Skeletal muscle cell (primary cell): ENCODE measurements at places on chromosomes 3 and 15.

GRCh38 chr3:86208772-86209171 lies 782.2 kb downstream of the VGLL3 start:
- DNase-seq = no peak

DNA sequence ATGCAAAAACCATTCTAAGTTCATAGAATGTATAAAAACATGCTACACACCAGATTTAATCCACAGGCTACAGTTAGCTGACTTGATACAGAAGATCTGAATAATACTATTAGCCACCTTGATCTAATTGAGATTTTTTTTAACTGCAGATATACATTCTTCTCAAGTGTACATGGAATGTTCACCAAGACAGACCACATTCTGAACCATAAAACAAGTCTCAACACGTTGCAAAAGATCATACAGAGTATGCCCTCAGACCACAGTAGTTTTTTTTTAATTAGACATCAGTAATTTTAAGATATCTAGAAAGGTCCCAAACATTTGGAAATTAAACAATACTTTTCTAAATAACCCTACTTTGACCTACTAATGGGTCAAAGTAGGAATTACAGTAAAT lies 83.3 kb downstream of the FGF7 start:
- no peak for DNase-seq

DNA sequence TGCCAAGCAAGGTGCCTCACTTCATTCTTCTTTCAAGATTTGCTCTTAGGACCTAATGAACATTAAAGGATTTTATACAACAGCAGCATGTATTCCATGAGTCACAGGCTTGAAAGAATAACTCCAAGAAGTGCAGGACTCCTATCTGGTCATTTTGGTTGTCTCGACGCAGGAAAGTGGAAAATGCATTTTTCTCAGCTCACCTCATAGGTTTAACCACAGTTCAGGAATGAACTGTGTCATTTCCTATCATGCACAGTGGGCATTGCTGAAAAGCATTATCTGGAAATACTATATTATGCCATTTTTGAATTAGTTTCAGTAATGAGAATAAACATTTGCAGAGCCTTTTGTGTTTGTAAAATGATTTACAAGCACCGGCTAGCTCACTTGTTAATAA lies 98.7 kb upstream of the BFSP2 start:
- peak; percentile 53 for DNase-seq

GRCh38 chr15:63727542-63727941 lies 106.2 kb downstream of the HERC1 start:
- no peak for DNase-seq

GRCh38 chr15:101043911-101044624 lies 124.9 kb downstream of the LRRK1 start:
- no peak for DNase-seq

GRCh38 chr3:170207717-170208116 lies 14.5 kb upstream of the PRKCI start:
- no peak for DNase-seq

DNA sequence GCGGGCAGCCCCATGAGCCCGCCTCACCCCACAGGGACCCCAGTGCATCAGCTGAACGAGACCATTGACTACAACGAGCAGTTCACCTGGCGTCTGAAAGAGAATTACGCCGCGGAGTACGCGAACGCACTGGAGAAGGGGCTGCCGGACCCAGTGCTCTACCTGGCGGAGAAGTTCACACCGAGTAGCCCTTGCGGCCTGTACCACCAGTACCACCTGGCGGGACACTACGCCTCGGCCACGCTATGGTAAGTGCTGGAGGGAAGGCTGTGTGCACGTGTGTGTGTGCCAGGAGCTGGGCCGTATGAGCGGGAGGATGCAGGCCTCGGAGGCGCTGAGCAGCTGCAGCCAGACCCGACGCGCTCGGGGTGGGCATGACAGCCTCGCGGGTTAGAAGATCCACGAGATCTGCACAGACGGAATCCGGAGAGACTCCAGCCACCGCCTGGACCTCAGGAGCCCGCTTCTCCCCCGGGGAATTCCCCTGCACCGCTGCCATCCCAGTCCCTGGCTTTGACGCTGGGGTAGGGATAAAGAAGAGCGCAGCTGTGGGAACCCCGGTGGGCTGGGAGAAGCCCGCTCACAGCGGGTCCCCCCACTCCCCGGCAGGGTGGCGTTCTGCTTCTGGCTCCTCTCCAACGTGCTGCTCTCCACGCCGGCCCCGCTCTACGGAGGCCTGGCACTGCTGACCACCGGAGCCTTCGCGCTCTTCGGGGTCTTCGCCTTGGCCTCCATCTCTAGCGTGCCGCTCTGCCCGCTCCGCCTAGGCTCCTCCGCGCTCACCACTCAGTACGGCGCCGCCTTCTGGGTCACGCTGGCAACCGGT lies 2.6 kb downstream of the DUOXA2 start:
- no peak for DNase-seq

- no peak for DNase-seq
Observed at GRCh38 chr15:89330881-89331595, 3.6 kb downstream of the POLG start.

GRCh38 chr15:68252925-68253534 lies 23.5 kb upstream of the CLN6 start:
- DNase-seq = peak; percentile 54
